Endothelial cell of coronary artery (primary cell): ENCODE measurements at places on chromosomes 11 and 22. TPM values are rescaled to one million over a fixed set of nuclear protein-coding genes. Genes with fewer than 3 reads are reported as not detected.

Gene SOX6
- under 0.01 and 0.28 TPM in 2 replicates for total RNA-seq

Gene MIAT
- 0.27 and 0.47 TPM in 2 replicates for total RNA-seq

Gene RNASEH2C
- 47.5 and 48.0 TPM in 2 replicates for total RNA-seq

Gene APOL4
- total RNA-seq = 1.8 and 4.8 TPM in 2 replicates

Gene APOA5
- total RNA-seq = not detected in 2 replicates

Gene SLC25A17
- 11.0 and 11.9 TPM in 2 replicates for total RNA-seq

Gene UFD1
- total RNA-seq = 113 and 153 TPM in 2 replicates

Gene MYBPC3
- total RNA-seq = not detected in 2 replicates

Gene GDPD5
- 22.8 and 31.3 TPM in 2 replicates for total RNA-seq

Gene OR56A1
- total RNA-seq = 0.19 TPM in 1 of 2 replicates, not detected in the other

Gene OSBP2
- 5.6 and 7.6 TPM in 2 replicates for total RNA-seq

Gene ZNF214
- 3.5 and 6.1 TPM in 2 replicates for total RNA-seq

Gene BAD
- 58.8 and 63.4 TPM in 2 replicates for total RNA-seq

Gene PNPLA5
- not detected in 2 replicates for total RNA-seq

Gene IL18
- total RNA-seq = 5.5 TPM in 1 of 2 replicates, not detected in the other

Gene MCHR1
- total RNA-seq = 0.28 TPM in 1 of 2 replicates, not detected in the other
